Thymus (tissue), 14 donors: ENCODE measurements at places on chromosomes 3 and 15. TPM values are rescaled to one million over a fixed set of nuclear protein-coding genes. Genes with fewer than 3 reads are reported as not detected.
A peak's percentile ranks its signal among the peaks of the same experiment; 100 is the strongest.

GRCh38 chr15:41811432-41812195 is 16.3 kb upstream of the JMJD7 start:
- no peak overlapping the region for H3K27ac ChIP-seq
- H3K4me1 ChIP-seq: no peaks in the 10 kb centered on the region
- H3K36me3 ChIP-seq: peaks cover 30% of the 10 kb centered on the region
- no peaks in the 10 kb centered on the region for H3K27me3 ChIP-seq
- peak; percentile 82 for DNase-seq

DNA sequence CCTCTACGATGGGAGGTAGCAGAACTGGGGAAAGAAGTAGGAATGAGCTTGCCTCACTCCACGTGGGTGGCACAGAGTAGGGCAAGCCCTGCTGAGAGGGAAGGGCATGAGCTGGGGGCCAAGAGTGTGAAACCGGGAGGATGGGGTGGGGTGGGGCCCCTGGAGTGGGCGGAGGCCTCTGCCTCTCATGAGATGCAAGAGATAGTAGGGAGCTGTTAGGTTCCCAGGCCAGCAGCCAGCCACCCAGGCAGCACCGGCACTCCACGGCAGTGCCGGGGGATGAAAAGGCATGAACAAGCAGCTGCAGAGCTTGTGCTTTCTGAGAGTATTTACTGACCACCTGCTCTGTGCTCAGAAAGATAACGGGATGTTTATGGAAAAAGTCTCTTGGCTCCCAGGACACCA is 24.4 kb upstream of the PLA2G4E start:
- no peak overlapping the region for H3K27ac ChIP-seq
- H3K4me3 ChIP-seq: no peak overlapping the region
- no peaks in the 10 kb centered on the region for H3K4me1 ChIP-seq
- no peaks in the 10 kb centered on the region for H3K36me3 ChIP-seq
- H3K27me3 ChIP-seq: no peaks in the 10 kb centered on the region

DNA sequence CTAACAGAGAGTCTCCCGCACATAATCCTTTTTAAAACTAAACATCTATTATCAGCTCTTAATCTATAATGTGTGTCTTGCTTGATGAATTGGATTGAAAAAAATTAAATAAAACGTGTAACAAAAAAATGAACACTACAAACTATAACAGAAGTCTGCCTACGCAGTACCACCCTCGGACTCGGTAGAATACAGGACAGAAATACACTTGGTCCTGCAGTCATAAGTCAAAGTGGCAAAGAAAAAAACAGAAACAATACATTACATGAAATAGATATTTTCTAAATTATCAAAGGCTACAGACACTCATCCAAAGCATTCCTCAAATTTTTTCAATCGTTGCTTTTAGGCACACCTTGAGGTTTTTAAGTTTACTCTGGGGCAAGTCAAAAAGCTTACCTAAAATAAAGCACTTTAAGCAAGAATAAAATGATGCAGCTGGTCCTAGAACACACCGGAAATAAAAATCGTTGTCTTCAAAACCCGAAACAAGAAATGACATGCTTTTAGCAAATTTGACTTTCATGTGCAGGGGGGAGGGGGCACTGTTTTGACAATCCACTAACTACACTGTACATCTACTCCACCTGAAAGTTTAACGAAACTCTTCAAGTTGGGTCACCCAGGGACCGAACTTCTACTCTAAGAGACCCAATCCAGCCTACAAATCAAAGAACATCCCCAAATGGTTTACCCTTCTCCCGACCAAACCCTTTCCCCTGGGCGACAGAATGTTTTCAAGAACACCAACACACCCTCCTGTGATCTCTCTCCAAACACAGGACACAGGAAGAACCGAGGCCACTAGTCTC is 1.3 kb downstream of the ADAM10 start:
- H3K4me3 ChIP-seq: peak overlapping the region; percentile 68
- peaks cover under 1% of the 10 kb centered on the region for H3K36me3 ChIP-seq
- H3K27ac ChIP-seq: peak overlapping the region; percentile 96
- peaks cover 17% of the 10 kb centered on the region for H3K4me1 ChIP-seq

The SI gene
- 0.02 TPM for polyA plus RNA-seq

The APOD gene
- 200 TPM for polyA plus RNA-seq
